Spinal cord (tissue), 10 donors: ENCODE measurements at places on chromosomes 2 and 18. TPM values are rescaled to one million over a fixed set of nuclear protein-coding genes. Genes with fewer than 3 reads are reported as not detected.

DNA sequence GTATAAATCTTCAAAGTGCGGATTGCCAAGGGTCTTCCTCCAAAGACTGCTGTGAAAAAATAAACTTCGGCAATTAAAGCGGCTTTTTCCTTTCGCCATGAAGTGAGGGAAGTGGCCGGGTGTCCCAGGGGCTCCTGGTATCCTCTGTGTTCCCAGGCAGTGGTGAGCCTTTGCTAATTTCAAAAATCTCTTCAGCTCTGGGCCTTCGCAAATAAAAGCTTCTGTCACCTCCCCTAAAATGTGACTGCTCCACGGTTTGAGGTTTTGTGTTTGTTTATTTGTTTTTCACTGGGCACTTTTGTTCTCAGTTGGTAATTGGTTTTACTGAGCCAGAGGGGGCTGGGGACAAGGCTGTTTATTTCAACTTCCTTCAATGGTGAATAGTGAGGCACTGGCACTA, 270.1 kb upstream of the POU3F3 start:
- DNase-seq = no peak

The SULT6B1 gene
- not detected for total RNA-seq

The DIS3L2 gene
- total RNA-seq = 29.8 TPM

The RGPD4 gene
- total RNA-seq = not detected

DNA sequence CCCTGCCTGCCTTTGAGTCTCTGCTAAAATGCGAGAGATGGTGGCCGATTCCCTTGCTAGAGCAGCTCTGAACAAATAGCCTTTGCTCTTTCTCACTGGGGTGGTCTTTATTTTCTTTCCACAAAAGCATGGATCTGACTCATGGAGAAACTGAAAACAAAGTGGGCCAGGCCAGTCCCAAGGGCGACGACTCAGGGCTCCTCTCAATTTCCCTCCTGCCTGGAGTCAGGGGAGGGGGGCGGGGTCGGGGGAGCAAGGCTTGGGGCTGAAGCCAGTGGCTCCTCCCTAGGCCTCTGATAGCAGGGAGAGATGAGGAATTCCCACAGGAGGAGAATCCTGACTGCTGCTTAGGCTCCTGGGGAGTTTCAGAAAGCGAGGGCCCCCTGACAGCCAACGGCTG, 17.1 kb upstream of the IL1R2 start:
- DNase-seq = no peak
